ENCODE measurements at places on chromosomes 1 and 21.

DNA sequence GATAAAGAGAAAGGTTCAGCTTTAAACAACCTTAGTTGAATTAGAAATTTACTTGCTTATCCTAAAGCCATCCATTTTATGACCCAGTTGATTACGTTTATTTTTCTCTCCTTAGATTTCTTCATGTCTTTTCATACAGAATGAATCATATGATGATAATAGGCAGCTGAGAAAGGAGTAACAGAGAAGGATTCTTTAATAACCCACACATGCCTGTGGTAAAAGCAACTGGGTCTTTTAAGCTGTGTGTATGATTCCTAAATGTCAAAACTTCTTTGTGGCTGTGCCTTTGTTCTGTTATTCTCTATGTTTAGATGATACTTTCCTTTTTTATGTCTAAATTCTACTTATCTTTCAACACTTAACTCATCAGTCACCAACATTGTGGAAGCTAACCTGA, 626.5 kb downstream of the NCAM2 start:
- no peak for DNase-seq

- DNase-seq, result no peak
Measured at GRCh38 chr1:6914706-6915105, 129.5 kb downstream of the CAMTA1 start.

GRCh38 chr1:210792250-210793102, 341.5 kb downstream of the KCNH1 start:
- DNase-seq, result no peak

DNA sequence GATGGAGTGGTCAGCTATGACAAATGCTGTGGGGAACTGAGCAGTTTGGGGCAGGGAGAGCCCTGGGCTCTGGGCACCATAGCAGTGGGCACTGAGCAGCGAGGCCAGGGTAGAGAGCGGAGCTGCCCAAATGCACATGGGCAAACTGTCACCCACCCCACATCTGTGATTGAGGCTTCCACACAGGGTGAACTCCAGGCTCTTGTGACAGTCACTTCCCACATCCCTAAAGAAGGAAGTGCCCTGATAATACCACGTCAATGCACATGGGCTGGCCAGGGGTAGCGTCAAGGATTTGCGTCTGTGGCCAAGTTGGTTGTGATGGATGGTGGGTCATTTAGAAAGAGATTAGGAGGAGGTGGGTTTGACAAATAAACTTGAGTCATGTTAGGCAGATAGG, 2.6 kb upstream of the GUCA2B start:
- DNase-seq, result no peak

DNA sequence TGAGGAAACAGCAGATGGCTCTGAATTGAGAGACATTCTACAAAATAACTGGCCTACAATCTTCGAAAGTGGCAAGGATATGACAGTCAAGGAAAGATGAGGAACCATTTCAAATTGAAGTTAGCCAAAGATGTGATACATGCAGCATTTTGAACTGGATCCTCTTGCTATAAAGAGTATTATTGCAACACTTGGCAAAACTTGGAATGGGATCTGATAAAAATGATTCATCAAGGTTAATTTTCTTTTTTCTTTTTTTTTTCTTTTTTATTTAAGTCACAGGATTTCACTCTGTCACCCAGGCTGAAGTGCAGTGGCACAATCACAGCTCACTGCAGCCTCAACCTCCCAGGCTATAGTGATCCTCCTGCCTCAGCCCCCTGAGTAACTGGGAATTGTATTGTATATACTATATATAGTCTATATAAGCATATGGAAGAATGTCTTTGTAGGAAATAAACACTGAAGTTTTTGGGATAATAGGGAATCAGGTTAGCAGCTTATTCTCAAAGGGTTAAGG, 49.8 kb upstream of the GJA8 start:
- no peak for DNase-seq

- no peak for DNase-seq
Measured at GRCh38 chr1:204946640-204947039, 76.0 kb downstream of the NFASC start.

DNA sequence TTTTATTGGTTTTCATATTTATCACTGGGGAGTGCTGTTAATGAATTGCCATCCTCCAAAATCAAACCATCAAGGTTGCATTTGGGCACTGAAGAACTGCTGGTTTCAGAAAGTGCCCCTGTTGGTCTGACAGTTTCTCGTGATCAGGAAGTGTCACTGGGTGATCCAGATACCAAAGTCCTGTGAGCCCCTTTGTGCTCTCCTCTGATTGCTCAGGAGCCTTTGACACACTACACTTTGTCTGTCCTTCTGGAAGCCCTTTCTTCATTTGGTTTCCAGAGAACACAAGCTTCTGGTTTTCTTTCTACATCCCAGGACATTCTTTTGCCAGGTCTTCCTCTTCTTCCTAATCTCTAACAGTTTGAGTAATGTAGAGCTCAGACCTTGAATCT, 165.8 kb upstream of the PROX1 start:
- no peak for DNase-seq

DNA sequence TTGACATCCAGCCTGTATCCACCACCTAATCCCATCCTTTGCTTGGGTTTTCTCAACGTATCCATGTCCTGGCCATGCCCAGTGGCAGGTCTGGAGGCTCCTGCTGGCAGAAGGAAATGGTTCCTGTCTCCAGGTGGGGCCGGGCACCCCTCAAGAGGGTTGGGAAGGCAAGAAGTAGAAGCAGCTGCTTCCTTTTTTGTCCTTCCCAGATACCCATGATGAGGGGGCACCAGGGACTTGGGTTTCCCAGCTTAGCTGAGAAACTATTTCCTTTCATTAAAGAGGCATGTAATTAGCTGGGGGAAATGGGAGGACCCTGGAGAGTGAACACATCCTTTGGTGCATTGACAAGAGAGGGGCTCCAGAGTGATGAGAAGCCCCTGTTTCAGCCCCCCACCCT, 21.1 kb upstream of the SLC45A3 start:
- DNase-seq, result no peak

DNA sequence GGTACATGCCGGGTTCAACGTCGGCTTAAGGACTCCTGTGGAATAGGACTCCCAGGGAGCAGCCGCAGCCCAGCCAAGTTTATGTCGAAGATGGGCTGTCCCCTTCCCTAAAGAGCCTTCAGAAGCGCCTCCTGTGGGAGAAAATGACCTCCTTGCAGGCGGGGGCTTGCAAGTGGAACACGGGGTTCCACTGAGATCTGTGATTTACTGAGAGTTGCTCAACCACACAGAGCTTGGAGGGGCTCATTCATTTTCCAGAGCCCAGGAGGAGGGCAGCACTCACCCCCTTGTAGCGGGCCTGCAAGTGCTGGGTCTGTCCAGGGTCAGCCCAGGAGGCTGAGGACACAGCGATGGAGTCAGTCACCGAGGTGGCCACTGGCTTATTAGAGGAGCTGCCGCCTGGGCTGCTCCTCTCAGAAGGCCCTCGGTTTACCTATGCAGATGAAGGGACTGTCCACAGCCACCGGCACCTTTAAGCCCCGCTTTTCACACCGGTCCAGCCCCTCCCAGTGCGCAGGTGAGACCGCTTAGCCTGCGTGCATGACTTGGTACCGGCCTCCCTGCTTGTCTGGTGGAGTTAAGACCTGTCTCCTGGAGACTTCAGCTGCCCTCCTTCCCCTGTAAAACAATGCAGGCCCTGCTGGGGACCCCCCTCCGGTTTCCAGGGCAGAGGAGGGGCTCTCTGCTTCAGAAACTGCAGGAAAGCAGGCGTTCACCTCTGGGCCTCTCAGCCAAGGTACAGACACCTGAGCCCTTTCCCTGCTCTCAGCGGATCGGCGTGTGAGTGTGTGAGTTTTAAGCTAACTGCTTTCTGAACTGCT, 57.5 kb downstream of the ATP5PO start:
- no peak for DNase-seq

DNA sequence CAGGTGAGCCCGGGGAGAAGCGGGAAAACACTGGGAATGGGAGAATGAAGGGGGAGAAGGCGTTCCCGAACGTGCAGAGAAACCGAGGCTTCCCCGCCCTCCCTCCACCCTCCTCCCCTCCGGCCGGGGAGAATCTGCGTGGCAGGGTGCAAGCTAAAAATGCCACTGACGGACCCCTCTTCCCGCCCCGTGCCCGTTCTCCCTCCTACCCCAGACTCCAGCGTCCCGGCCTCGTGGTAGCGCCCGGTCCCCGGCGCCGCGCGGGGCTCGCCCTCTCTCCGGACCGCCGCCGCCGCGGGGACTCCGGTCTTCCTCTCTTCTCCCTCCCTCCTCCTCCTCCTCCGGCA, 81.6 kb upstream of the AK4 start:
- DNase-seq, result no peak

DNA sequence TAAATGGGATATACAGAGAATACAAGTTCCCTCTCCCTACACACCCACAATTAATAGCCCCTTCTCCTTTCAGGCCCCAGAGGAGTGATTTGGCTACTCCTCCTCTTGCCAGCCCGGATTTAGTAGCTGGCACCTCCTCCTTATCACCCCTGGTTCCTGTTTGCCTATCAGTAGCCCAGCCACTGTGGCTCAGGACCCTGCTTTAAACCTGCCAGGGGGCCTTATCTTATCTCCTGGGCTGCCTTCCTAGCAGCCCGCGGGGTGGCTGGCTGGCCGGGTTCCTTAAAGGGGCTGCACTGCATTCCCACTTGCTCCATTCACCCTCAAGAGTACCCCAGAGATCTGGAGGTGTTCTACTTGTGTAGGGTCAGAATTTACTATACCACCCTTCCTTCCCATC, 70.4 kb downstream of the PLEKHA6 start:
- no peak for DNase-seq

DNA sequence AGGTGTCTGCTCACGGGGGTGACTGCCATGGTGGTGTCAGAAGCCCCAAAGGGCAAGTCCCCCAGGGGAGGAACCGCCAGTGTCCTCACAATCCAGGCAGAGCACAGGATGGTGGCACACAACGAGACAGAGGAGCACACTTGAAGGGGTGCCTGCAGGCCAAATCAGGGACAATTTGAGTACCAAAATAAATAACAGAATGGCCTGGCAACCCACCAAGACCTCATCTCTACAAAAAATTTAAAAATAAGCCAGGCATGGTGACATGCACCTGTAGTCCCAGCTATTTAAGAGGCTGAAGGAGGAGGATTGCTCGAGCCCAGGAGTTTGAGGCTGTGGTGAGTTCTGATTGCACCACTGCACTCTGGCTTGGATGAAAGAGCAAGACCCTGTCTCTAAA, 38.2 kb downstream of the TIAM1 start:
- DNase-seq, result no peak

DNA sequence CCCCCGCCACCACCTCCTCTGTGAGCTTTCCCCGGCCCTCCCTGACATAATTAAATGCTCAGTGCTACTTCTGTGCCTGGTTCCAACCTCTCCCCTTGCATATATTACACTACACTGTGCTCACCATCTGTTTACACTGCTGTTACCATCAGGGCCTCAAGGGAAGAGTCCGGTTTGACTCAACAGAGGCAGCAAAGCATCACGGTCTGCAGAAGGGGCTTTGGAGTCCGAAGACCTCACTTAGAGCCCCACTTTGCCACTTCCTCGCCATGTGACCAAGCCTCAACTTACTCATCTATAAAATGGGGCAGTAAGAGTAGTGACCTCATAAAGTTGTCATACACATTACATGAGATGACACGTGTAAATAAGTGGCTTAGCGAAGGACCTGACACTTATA, 27.4 kb downstream of the KCNN3 start:
- DNase-seq, result no peak

DNA sequence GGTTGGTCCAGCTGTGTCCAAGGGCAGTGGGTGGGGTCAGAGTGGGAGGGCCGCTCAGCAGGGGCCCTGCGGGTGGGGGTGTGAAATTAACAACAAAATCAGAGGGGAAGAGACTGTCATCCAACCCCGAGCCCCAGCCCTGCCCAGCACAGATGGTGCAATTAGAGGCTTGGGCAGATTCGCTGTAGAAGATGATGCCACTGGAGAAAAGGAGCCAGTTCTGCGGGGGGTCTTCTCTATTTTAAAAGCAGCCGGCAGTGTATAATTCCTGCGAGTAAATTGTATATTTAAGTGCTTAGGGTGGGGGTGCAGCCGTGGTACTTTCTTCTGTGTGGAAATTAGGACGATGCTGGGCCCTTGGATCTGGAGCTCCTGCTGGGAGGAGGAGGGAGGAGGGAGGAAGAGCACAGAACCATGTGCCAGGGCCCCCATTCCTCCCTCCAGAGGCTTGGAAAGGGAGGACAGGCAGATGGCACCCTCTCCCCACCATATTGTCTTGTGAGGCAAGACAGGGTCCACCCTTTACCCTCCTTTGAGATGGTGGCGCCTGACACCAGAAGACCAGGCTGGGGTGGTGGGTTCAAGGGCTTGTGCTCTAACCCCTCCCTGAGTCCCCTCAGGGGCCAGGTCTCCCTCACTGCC, 89.2 kb downstream of the ACTL8 start:
- no peak for DNase-seq

DNA sequence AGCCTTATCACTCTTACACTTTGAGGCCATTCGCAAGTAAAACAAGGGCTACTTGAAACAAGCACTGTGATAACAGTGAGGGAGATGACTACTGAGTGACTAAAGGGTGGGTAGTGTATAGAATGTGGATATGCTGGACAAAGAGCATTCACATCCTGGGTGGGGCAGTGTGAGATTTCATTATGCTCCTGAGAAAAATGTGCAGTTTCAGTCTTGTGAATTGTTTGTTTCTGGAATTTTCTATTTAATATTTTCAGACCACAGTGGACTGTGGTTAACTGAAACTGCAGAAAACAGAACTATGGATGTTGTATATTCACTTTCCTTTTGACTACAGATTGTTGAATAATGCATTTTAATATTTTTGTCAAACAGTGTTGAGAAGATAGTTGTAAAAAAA, 25.1 kb upstream of the B3GALT2 start:
- DNase-seq, result no peak

GRCh38 chr1:103373991-103374390, 151.5 kb upstream of the RNPC3 start:
- no peak for DNase-seq

GRCh38 chr1:169601096-169601881, 15.0 kb upstream of the F5 start:
- no peak for DNase-seq

DNA sequence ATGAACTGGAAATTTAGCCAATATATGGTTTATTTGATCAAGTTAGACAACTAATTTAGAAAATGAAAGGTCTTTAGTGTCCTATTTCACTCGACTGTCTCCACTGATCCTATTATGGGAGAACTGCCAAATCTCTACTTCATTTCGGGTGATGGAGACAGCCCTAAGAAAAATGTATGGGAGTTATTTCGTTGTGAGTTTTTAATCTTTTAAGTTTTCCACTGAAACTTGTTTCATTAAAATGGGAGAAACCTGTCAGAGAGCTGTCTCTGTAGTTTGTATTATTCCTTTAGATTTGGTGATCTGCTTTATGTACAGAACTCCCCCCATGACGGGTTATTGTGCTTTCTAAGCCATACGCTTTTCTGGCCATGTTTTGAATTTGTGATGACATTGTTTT, 899.7 kb downstream of the ADGRL2 start:
- no peak for DNase-seq

- no peak for DNase-seq
Measured at GRCh38 chr1:204340081-204340889, 19.4 kb downstream of the PLEKHA6 start.
